ENCODE measurements at places on chromosomes 1 and 21.

- no peak for DNase-seq
These were observed 29.4 kb upstream of the PRSS38 start for GRCh38 chr1:227785805-227786671.

DNA sequence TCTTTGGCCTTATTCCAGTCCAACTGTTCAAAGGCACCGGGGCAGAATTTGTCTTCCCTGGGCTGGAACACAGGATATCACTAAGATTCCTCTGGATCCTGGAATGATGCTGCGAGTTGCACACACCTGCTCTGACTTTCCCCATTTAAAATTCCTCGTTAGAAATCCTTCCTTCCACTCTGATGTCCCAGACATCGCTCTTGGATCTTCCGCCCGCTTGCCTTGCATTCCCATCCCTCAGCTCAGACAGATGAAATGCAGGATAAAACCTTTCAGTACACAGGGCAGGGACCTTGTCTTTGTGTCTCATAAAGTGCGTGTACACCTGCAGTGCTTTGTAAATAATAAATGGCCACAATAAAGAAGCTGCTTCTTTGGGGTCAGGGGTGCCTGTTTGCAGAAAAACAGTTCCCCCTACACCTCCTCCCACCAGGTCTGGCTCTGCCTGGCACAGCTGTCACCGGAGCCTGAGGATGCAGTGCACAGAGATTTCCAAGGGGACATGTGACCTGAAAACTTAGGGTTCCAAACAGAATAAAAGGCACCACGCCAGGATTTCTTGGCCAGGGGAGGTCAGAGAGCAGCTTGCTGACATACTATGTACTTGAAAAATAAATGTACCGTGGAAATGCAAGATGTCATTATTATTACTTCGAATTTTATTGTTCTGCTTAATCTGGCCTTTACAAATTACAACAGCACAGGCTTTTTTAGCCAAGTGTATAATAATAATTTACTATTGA lies 62.9 kb upstream of the SYT6 start:
- DNase-seq: no peak

GRCh38 chr1:165887877-165888551 lies 60.6 kb downstream of the UCK2 start:
- DNase-seq: no peak

- no peak for DNase-seq
These were observed 46.1 kb upstream of the HTR1D start for GRCh38 chr1:23263380-23263887.

GRCh38 chr1:69527273-69527672 lies 40.4 kb upstream of the LRRC7 start:
- DNase-seq: no peak

- no peak for DNase-seq
These were observed 23.4 kb downstream of the BEND5 start for GRCh38 chr1:48753293-48753692.

Measured in stimulated activated CD8-positive, alpha-beta memory T cell treated with anti-CD3 and anti-CD28 coated beads, Interleukin-15, amount 100 ng/mL, for 24 hours (primary cell).